ENCODE measurements at places on chromosomes 6 and 20. TPM values are rescaled to one million over a fixed set of nuclear protein-coding genes. Genes with fewer than 3 reads are reported as not detected.

DNA sequence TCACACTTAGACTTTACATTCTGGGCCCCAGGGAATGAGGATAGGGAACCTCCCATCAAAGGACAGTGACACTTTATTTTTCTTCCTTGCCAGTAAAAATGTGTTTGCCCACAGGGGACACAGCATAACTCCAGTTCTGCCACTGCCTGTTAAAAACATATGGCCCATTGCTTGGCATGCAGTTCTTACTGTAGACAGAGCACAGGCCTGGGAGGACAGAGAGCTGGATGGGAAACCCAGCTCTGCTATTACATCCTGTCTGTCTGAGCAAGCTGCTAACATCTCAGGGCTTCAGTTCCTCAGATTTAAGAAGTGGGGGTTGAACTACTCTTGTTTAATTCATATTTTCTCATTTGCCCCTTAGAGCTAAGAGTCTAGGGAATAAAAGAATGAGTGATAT, 120.2 kb downstream of the AKAP7 start:
- no peak for DNase-seq

The LCA5 gene
- 12.1 TPM for total RNA-seq

GRCh38 chr6:47047479-47048407, 5.6 kb upstream of the ADGRF1 start:
- DNase-seq = peak; percentile 83

The BLCAP gene
- total RNA-seq = 35.9 TPM

- DNase-seq = peak; percentile 82
These were observed 16.1 kb downstream of the ZSCAN12 start for GRCh38 chr6:28383235-28384142.

DNA sequence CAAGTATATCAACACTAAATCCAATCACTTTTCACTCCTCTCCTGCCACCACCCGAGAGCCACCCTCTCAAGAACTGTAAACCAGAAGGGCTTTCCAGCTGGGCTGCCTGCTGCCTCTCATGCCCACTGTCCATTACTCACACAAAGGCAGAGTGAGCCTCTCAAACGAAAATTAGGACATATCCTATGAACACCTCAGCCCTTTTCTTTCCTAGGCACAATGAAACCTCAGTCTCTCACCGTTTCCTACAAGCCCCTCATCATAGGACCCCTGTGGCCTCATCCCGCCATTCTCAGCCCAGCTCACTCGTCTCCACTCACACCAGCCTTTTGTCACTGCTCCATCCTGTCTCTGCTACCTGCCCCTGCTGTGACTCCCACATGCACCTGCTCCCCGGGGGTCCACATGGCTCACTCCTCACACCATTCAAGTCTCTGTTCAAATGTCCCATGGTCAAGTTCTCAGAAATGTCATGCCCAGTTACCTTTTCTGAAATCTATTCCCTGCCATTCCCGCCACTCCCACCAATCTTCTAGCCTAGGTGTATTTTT, 7.4 kb downstream of the HLA-F start:
- no peak for DNase-seq

Data from fibroblast of the aortic adventitia (primary cell).